ENCODE measurements at places on chromosomes 13 and 19.

- peak; percentile 56 for DNase-seq
These were observed 3.7 kb upstream of the FCER2 start for GRCh38 chr19:7705387-7706187.

GRCh38 chr13:49633710-49634109 lies 5.4 kb downstream of the ARL11 start:
- DNase-seq, result no peak

GRCh38 chr13:44133626-44134025 lies 240.0 kb upstream of the SERP2 start:
- no peak for DNase-seq

- no peak for DNase-seq
These were observed 1.4 kb downstream of the EPS8L1 start for GRCh38 chr19:55077106-55077505.

GRCh38 chr13:85141401-85141800 lies 657.8 kb downstream of the SLITRK6 start:
- no peak for DNase-seq

DNA sequence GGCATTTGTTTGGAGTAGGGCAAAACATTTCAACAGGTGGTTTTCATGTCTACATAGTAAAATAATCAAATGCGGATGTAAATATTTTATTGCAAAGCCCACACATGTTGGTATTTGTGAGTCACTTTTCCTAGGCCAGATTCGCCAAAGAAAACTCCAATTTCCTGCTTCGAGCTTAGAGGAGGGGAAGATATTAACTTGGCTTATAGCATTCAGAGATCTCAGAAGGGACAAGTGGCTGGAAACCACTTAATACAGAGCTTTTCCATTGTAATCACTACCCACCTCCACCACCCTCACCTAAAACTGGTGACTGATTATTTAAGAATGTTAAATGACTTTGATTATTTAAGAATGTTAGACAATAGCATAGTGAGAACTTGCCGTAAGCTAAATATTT lies 530.6 kb upstream of the SPRY2 start:
- no peak for DNase-seq

DNA sequence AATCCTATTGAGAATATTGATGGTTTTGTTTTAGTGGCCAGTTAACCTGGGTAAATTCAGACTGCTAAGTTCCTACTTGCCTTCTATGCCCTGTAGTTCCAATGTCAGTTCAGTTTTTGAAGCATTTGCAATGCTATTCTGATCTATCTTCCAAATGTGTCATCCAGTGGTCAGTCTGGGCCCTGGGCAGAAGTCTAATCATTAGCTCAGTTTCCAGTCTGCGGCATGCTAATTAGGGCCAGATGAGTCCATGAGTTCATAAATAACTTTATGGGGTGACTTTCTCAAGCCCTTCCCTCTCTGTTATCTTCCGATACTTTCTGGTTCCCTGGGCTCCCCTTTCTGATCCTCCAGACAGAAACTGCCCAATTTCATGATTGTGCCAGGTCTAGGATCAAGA lies 32.7 kb downstream of the FAM187B start:
- DNase-seq, result no peak

Data from stimulated activated CD4-positive, alpha-beta T cell treated with anti-CD3 and anti-CD28 coated beads, Interleukin-1b, Interleukin-23, amount 100 ng/mL, for 1 hour (primary cell).